ENCODE measurements at places on chromosomes 1 and 21. TPM values are rescaled to one million over a fixed set of nuclear protein-coding genes. Genes with fewer than 3 reads are reported as not detected.
A peak's percentile ranks its signal among the peaks of the same experiment; 100 is the strongest.

DSCAM gene
- total RNA-seq, result 0.17 TPM

- no peak overlapping the region for H3K4me3 ChIP-seq
- H3K27me3 ChIP-seq, result no peaks in the 10 kb centered on the region
- no peak for DNase-seq
- no peaks in the 10 kb centered on the region for H3K36me3 ChIP-seq
- no peaks in the 10 kb centered on the region for H3K4me1 ChIP-seq
Observed at GRCh38 chr1:78141531-78142231, 95.9 kb downstream of the GIPC2 start.

DNA sequence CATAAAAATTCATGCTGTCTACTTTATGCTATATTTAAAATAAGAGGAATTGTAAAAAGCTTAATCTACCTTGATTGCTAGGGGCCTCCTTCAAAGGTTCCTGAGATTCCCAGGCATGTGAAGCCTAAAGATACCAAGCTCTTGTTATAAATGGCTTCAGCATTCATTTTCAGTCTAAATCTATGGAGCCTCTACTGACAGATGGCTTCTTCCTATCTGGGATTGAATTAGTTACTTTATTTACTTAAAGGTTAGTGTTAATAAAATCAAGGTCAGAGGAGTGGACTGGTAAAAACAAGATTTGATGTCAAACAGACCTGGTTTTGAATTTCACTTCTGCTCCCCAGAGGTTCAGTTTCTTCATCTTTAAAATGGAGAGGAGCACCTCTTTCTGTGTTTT, 93.7 kb downstream of the TNNI3K start:
- no peaks in the 10 kb centered on the region for H3K4me1 ChIP-seq
- H3K36me3 ChIP-seq, result no peaks in the 10 kb centered on the region
- no peak overlapping the region for H3K27ac ChIP-seq

- no peak overlapping the region for H3K4me3 ChIP-seq
- H3K4me1 ChIP-seq, result no peaks in the 10 kb centered on the region
- no peak for DNase-seq
Observed at GRCh38 chr1:168110896-168111545, 25.7 kb downstream of the GPR161 start.

FCAMR gene
- total RNA-seq, result not detected

DNA sequence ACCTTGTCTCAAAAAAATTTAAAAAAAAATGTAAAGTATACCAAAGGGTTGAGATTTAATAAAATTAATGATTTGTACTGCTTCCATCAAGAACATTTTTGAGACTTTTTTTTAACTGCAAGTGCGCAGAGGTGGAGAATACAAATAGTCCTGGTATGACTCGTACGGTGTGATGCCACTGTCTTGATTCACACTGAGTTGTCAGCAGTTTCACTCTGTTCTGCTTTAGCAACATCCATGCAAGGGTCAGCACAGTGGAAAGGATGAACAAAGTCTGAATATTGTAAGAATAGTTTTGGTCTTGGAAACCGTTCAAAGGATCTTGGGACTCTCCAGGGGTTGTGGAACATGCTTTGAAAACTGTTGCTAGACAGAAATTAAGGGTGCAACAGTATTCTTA, 40.2 kb downstream of the EXO1 start:
- H3K4me3 ChIP-seq, result no peak overlapping the region
- H3K27me3 ChIP-seq, result no peaks in the 10 kb centered on the region
- no peaks in the 10 kb centered on the region for H3K4me1 ChIP-seq

GRCh38 chr1:31487143-31487542, 74.1 kb downstream of the SERINC2 start:
- no peaks in the 10 kb centered on the region for H3K36me3 ChIP-seq
- H3K27me3 ChIP-seq, result peaks cover 9% of the 10 kb centered on the region
- no peak overlapping the region for H3K4me3 ChIP-seq
- H3K4me1 ChIP-seq, result no peaks in the 10 kb centered on the region
- no peak for DNase-seq

DNA sequence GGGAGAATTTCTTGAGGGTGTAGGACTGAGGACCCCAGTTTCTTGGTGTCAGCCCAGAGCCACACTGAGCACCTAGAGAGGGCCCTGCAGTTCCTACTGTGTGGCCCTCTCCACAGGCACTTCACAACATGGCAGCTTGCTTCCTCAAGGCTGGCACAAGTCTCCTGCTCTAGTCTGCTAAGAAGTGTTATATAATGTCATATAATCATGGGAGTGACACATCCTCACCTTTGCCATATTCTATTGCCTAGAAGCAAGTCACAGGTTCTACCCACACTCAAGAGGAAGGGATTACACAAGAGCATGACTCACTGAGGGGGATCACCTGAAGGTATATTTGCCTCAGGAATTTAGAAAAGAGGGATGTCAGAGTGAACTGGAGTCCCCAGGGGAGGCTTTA, 5.5 kb upstream of the SNX27 start:
- H3K4me1 ChIP-seq, result peaks cover 16% of the 10 kb centered on the region
- no peak overlapping the region for H3K4me3 ChIP-seq
- no peak overlapping the region for H3K27ac ChIP-seq
- H3K36me3 ChIP-seq, result no peaks in the 10 kb centered on the region
- no peaks in the 10 kb centered on the region for H3K27me3 ChIP-seq

CSF3R gene
- 6.6 TPM for total RNA-seq

CFAP141 gene
- total RNA-seq, result not detected

HCRTR1 gene
- total RNA-seq, result 1.7 TPM

- no peak for DNase-seq
- no peaks in the 10 kb centered on the region for H3K36me3 ChIP-seq
- H3K4me3 ChIP-seq, result no peak overlapping the region
- H3K27ac ChIP-seq, result no peak overlapping the region
- H3K4me1 ChIP-seq, result no peaks in the 10 kb centered on the region
Observed at GRCh38 chr1:178183796-178184195, 89.9 kb downstream of the RASAL2 start.

GRCh38 chr1:162250004-162250730, 126.5 kb downstream of the SPATA46 start:
- H3K27me3 ChIP-seq, result no peaks in the 10 kb centered on the region
- no peak for DNase-seq
- H3K4me3 ChIP-seq, result no peak overlapping the region
- no peak overlapping the region for H3K27ac ChIP-seq

KCNQ4 gene
- 22.0 TPM for total RNA-seq

KRTAP10-9 gene
- total RNA-seq, result not detected

DNA sequence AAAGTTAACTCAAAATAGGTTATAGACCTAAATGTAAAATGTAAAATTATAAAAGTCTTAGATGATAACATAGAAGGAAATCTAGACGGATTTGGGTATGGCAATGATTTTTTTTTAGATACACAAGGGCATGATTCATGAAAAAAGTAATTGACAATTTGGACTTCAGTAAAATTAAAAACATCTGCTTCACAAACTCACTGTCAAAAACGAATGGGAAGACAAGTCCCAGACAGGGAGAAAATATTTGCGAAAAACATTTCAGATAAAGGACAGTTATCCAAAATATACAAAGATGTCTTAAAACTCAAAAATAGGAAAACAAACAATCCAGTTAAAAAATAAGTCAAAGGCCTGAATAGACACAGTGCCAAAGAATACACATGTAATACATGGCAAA, 9.7 kb upstream of the PTGS2 start:
- H3K27ac ChIP-seq, result no peak overlapping the region
- H3K4me1 ChIP-seq, result no peaks in the 10 kb centered on the region
- H3K27me3 ChIP-seq, result no peaks in the 10 kb centered on the region
- H3K36me3 ChIP-seq, result no peaks in the 10 kb centered on the region
- H3K4me3 ChIP-seq, result no peak overlapping the region

DNA sequence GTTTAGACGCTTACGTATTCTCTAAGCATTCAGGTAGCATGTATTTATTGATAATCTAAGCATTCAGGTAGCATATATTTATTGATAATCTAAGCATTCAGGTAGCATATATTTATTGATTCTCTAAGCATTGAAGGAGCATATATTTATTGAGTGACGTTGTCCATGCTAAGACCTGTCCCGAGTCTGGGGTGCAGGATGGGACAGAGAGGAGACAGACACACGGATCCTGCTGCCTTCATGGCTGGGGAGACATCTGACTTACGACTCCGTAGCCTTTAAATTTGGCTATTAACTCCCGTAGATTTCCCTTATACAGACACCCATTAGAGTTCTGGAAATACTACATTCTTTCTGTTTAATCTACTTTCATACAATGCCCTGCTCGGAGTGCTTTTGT, 982 bp downstream of the SCCPDH start:
- no peak for DNase-seq
- peaks cover 34% of the 10 kb centered on the region for H3K36me3 ChIP-seq
- peaks cover 21% of the 10 kb centered on the region for H3K4me1 ChIP-seq
- no peaks in the 10 kb centered on the region for H3K27me3 ChIP-seq
- peak overlapping the region; percentile 88 for H3K4me3 ChIP-seq

KCNE1 gene
- total RNA-seq, result 1.8 TPM

- H3K27me3 ChIP-seq, result no peaks in the 10 kb centered on the region
- H3K4me3 ChIP-seq, result no peak overlapping the region
- peaks cover 19% of the 10 kb centered on the region for H3K4me1 ChIP-seq
- no peak for DNase-seq
- H3K27ac ChIP-seq, result peak overlapping the region; percentile 34
Observed at GRCh38 chr1:55081188-55081904, 42.0 kb downstream of the PCSK9 start.

DNA sequence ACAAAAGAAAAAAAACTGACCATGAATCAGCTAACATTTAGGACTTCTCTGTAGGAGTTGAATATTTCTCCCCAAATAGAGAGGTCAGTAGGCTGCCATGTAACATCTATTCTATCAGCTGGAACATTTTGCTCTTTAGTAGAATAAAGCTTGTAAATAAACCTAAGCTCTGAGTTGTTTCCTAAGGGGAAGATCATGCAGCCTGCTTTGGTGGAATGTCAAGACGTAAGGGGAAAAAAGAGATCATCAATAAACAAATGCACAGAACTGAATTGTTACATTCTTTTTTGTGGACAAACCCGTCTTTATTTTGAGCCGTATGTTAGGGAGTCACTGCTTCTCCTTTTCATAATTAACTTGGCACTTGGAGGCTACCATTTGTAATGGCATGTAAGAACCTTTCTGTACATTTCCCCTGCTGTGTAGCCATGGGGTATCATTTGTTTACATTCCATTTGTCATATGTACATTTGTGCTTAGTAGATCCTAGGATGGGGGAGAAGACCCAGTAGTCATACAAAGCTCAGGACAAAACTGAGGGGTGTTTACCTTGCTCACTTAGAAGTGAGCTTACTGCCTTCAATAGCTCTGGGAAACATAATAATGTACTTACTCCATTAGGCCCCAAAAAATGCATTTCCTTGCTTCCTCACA, 10.8 kb upstream of the PALMD start:
- H3K27ac ChIP-seq, result no peak overlapping the region
- no peaks in the 10 kb centered on the region for H3K36me3 ChIP-seq
- DNase-seq, result no peak
- no peak overlapping the region for H3K4me3 ChIP-seq

- no peaks in the 10 kb centered on the region for H3K36me3 ChIP-seq
- H3K27ac ChIP-seq, result no peak overlapping the region
- H3K4me1 ChIP-seq, result peaks cover 13% of the 10 kb centered on the region
- H3K4me3 ChIP-seq, result no peak overlapping the region
- H3K27me3 ChIP-seq, result no peaks in the 10 kb centered on the region
- no peak for DNase-seq
Observed at GRCh38 chr1:77672374-77672773, 10.1 kb downstream of the ZZZ3 start.

CBR1 gene
- total RNA-seq, result 155 TPM

DNA sequence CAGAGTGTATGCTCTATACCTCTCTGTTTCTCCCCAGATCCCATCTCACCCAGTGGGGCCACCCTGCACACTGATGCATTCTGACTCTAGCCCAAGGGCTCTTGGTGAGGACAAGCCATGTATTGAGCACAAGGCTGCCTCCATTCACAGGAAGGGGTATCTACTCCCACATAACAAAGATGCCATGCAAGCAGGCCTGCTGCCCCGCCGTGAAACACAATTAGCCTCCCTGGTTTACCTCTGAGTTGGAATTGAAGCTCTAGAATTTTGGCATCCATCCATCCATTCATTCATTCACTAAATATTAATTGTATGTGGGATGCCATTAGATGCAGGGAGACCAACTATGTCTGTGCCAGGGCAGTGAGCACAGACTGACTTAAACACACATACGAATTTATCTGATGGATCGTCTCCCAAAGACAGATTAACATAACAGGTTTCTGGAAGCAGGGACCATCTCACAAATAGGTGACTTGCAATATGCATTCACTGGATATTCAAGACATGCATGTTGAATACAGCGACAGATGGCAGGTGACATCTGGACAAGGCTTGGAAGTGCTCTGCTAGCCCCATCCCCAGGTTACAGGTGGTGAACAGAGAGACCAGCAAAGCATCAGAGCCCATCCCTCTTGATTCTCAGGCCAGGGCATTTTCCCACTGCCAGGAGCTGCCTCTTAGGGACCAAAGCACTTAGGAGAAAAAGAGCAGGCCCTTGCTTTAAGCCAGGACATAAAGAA, 34.3 kb downstream of the TRABD2B start:
- no peaks in the 10 kb centered on the region for H3K36me3 ChIP-seq
- H3K4me3 ChIP-seq, result no peak overlapping the region
- no peak for DNase-seq
- peak overlapping the region; percentile 40 for H3K27ac ChIP-seq
- H3K4me1 ChIP-seq, result peaks cover 24% of the 10 kb centered on the region

DMBX1 gene
- total RNA-seq, result not detected

DISP3 gene
- total RNA-seq, result not detected

KLHDC8A gene
- total RNA-seq, result 0.32 TPM

DNA sequence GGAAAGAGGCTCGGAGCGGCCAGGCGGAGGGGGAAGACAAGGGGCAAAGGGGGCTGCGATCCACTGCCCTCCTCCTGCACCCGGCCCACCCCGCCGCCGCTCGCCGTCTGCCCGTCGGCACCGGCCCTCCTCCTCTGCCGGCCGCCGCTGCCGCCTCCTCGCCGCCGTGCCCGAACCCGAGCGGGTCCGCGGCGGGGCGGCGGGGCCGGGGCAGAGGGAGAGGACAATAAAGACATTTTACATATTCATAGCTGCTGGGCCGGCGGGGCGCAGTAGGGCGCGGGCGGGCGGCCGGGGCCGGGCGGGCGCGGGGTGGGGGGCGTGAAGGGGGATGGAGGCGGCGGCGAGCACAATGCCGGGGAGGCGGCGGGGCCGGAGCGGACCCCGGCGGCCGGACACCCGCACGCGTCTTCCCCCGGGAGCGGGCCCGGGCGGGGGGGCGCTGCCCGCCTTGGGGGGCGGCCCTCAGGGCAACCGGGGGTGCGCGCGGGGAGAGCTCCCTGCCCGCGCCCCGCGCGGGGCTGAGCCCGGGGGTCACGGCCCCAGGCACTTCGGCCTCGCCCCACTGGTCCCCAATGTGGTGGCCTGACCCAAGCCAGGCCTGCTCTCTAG, 546 bp downstream of the POU2F1 start:
- H3K27me3 ChIP-seq, result no peaks in the 10 kb centered on the region
- H3K4me1 ChIP-seq, result peaks cover 42% of the 10 kb centered on the region
- no peaks in the 10 kb centered on the region for H3K36me3 ChIP-seq
- peak overlapping the region; percentile 98 for H3K27ac ChIP-seq
- DNase-seq, result no peak

- peak; percentile 26 for DNase-seq
- H3K27me3 ChIP-seq, result no peaks in the 10 kb centered on the region
- no peak overlapping the region for H3K27ac ChIP-seq
- H3K4me1 ChIP-seq, result peaks cover 48% of the 10 kb centered on the region
- no peaks in the 10 kb centered on the region for H3K36me3 ChIP-seq
Observed at GRCh38 chr1:55588309-55588708, 373.1 kb upstream of the USP24 start.

CACNA1S gene
- total RNA-seq, result not detected

All from esophagus muscularis mucosa (tissue), 4 donors.